Kidney (tissue), 22 donors: ENCODE measurements at places on chromosomes 7 and 10. TPM values are rescaled to one million over a fixed set of nuclear protein-coding genes. Genes with fewer than 3 reads are reported as not detected.

INA gene
- total RNA-seq, result 0.16 TPM

TMEM184A gene
- total RNA-seq, result 11.0 TPM

SHH gene
- total RNA-seq, result 15.2 TPM

CC2D2B gene
- total RNA-seq, result 2.5 TPM

NPY gene
- total RNA-seq, result not detected

PIP4K2A gene
- 54.6 TPM for total RNA-seq

PDE1C gene
- total RNA-seq, result 5.5 TPM

ANKRD7 gene
- 3.0 TPM for total RNA-seq
